ENCODE measurements at places on chromosomes 16 and 17.

DNA sequence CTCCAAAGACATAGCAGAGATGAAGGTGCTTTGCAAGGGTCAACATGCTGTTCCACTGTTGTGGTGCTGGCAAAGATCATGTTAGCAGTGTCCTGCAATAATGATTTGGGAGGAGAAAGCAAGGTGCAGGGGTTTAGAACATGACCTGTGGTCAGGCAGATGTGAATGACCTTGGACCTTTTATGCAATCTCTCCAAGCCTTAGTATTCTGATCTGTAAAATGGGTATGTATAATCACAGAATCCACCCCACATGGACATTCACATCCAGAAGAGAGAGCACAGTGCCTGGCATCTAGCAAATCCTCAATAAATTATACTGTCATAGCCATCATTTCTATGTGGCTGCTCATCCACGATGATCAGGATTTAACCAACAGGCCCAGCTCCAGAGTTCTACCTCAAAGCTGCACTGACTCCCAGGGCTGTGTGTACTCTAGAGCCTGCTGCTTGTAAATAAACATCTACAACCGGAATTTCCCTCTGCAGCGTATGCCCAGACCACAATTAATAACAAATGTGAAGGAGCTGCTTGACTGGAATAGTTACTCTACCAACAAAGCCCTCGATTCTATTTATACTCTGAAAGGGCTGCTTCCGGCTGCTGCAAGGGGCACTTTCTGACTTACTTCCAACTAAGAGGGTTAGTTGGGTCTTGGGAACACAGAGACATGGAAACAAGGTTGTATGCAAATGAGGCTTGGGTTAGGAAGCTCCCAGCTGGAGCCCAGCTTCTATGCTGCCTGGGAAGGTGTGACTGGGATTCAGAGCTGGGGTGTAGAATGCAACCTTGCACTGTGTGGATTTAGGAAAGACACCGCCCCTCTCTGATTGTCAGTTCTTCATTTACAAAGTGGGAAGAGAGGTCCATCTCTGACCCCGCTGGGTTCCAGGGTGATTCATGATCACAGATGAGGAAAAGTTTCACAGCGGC lies 265.2 kb downstream of the XYLT1 start:
- DNase-seq: no peak

DNA sequence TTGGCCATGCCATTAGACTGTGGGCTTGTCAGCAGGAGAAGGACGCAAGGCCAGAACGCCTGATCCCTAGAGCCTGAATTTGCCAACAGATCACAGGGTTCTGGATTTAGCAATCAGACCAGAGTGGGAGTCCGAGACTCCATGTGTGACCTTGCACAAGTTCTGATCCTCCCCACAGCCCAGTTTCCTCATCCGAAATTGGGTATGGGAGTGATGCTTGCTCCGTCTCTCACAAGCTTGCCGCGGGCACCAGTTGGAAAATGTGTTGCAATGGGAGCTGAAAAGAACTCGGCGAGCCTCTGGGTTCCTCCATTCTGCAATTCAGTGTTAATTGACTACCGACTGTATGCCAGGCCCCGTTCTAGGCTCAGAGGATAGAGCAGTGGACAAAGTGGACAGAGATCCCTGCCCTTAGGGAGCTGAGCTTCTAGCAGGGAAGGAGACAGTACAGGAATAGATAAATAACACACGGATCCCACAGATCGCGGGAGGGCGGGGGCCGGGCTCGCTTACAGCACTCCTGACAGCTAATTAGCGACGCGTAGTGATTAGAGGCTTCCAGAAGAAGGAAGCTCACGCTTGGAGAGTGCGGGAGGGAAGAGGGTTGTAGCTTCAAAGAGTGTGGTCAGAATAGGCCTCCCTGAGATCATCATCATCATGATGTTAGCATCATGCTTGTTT lies 150.4 kb upstream of the CIBAR2 start:
- no peak for DNase-seq

- no peak for DNase-seq
Measured at GRCh38 chr16:89476379-89476778, 14.0 kb downstream of the ANKRD11 start.

DNA sequence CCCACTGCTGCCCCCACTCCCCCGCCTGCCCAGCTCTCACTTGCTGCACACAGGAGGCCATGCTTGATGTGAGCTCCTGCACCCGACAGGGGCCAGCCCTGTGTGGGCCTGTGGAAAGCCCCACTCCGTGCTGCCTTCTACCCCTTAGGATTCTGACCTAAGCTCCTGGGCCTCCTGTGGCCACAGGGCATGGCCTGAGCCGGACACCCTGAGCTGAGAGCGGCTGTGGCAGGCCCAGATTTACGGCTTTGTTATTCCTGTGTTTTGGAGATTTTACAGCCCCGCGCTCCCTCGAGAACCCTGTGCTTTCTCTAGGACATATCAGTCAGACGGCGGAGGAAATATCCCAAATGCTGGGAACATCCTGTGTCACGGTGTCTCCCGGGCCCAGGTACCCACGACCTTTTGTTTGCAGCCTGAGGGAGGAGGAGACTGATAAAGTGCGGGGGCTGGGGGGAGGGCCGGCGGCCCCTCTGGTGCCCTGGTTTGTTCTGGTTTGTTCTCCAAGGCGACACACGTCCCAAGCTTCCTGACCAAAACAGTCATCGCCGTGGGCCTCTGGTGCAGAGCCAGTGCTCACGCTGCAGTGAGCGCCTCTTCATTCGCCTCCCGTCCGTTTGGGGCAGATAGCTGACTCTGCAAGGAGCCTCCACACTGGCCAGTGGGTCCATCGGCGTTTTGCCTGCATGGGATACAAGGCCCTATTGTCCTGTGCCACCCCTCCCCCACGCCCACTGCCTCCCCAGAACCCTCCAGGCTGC lies 363.4 kb downstream of the C16orf95 start:
- no peak for DNase-seq

- DNase-seq: no peak
Measured at GRCh38 chr17:29090750-29091605, 48.0 kb downstream of the PIPOX start.

GRCh38 chr17:20114466-20114865 lies 105.3 kb downstream of the SPECC1 start:
- no peak for DNase-seq
